ENCODE measurements at places on chromosomes 7 and 10.

- DNase-seq, result no peak
Observed at GRCh38 chr7:473211-473734, 46.4 kb downstream of the PDGFA start.

GRCh38 chr7:130062246-130062645 lies 8.1 kb upstream of the KLHDC10 start:
- DNase-seq, result no peak

DNA sequence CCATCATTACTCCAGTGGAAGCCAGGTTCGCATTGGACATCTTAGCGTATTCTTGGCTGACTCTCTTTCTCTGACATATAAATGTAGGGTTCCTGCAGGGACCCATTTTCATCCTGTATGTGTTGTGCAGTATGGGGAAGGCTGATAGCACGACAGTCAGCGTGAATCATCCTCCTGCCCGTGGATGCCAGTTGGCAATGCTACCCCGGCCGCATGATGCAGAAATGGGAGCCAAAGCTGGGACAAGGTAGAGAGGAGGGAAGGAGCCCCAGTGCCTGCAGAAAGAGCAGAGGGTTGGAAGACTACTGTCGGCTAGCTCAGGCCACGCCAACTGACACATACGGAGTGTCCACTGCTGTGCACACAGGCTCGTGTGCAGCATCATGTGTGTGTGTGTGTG lies 251.6 kb downstream of the SKAP2 start:
- DNase-seq, result no peak

DNA sequence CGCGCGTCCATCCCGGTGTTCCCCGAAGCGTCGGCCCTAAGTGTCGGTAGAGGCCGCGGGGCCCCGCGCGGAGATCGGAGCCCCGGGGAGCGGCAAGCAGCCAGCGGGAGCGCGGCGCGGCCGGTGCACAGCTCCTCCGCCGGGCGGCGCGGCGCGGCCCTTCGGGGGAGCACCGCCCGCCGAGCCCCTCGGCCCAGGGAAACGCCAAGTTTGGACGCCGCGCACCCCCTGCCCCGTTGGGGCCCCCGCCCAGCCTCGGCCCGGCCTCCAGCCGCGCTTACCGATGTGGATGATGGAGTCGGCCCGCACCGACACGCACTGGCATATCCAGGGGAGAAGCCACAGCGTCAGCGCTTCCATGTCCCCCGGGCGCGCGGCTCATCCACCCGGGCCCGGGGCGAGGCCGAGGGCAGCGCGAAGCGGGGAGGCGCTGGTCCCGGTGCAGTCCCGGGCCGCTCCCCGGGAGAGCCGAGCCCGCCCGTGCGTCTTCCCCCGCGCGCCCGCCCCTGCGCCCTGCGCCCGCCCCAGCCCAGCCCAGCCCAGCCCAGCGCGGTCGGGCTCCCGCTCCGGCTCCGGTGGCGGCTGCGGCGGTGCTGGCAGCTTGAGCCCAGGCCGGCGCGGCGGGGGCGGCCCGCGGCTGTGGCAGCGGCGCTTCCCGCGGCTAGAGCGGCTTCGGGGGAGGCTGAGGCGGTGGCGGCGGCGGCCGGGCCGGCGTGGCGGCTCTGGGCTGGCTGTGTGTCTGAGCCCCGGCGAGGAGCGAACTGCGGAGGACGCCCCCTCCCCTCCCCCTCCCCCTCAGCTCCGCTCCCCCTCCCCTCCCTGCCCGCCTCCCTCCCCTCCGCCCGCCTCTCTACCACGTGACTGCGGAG lies at the start of gene GRID1:
TSS of gene GRID1 (minus strand) at position 763 of the 869 bp plus-strand sequence.
- no peak for DNase-seq

GRCh38 chr10:100504096-100504495 lies 15.6 kb downstream of the SEC31B start:
- DNase-seq, result no peak

- DNase-seq, result no peak
Observed at GRCh38 chr10:71746344-71747037, 26.8 kb downstream of the VSIR start.

DNA sequence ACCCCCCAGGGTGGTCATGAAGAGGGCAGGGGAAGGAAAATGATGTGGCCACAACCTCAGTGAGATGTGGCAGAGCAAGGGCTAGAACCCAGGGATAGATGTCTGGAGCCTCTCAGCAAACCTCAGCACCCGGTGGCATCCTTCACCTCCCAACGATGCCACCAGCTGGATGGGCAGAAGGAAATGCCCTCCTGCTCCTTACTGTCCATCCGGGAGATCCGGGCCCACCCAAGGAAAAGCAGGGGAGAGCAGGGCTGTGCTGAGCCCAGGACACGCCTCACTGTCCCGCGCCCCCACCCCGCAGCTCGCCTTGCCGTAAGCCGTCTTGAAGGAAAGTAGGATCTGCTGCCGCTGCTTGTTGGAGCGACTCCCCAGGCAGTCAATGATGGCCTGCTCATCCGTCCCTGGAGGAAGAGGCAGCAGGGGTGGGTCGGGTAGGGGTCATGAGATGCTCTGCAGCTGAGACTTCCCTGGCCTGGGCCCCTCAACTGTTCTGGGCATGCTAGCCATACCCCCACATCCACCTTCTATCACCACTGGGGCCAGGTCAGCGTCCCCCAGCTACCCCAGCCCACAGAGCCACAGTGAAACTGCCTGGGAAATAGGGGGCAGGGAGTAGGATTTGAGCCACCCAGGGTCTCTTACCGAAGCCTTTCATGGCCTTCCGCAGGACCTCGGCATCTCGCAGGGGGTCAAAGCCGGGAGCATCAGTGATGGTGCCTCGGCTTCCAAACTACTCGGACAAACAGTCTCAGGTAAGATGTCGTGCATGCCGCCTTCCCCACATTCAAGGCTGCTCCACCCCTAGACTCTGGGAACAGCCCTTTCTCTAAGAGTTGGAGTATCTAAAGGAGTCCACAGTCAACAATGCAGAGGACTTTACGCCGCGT lies 34.3 kb downstream of the PLAC9 start:
- DNase-seq, result no peak

- no peak for DNase-seq
Observed at GRCh38 chr10:103019425-103019824, 101.3 kb downstream of the CNNM2 start.

DNA sequence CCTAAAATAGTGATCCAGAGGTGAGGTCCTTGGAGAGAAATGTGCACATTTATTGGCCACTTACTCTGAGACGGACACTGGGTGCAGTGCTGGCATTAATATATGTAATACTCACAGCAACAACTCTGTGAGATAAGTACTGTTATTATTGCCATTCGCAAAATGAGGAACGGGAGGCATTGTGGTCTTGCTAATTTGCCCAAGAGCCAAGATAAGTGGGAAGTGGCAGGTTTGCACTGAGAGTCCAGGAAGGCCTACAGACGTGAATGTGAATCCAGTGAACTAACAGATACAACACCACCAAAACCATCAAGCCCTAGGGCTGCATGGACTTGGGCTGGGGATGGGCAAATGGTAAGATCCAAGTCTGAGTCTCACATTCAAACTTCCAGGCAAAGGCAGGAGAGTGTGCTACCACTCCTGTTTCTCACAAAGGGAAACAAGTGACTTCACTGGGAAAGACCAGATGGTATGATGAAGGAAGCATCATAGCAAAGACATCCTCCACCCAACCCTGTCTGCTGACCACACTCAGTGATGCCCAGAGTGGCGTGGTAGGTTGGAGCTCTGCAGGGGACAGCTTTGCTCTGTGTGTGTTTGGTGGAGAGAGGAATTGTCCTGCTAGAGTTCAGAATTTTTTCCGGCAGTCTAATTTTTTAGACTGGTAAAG lies 19.2 kb downstream of the TMEM273 start:
- no peak for DNase-seq

- no peak for DNase-seq
Observed at GRCh38 chr7:151228024-151228866, 1.2 kb upstream of the ABCF2 start.

GRCh38 chr7:155698633-155699032 lies 54.2 kb downstream of the RBM33 start:
- no peak for DNase-seq

- DNase-seq, result no peak
Observed at GRCh38 chr7:77799078-77799964, 748 bp downstream of the PHTF2 start.

- no peak for DNase-seq
Observed at GRCh38 chr10:63068246-63068645, 64.9 kb upstream of the NRBF2 start.

DNA sequence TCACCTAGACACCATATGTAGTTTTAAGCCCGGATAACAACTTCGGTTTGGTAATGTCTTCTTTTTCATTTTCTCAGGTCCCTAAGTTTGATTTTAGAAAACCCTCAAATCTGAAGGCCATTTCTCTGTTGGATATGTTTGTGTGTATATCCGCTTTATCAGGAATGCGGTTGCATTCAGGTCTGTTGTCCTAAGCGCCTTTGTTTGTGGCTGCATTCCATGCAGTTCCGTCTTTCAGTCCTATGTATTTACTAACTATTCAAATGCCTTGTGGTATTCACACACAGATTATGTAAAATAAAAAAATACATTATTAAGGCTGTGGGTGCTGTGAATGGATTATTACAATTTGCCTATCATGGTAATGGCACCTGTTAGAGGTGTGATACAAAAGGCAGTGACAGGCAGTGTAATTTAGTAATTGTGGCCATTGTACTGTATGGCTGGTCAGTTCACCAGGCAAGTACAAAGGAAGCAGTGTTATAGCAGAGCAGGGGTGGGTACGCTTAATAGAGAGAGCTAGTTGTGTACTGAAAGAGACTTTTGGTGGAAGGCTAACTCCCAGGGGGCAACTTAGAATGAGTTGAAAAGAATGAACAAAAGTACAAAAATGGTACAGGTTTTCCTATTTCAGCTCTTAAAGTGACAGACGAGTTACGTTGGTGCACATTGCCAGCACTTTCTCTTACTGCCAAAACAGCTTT lies 136.4 kb downstream of the VTI1A start:
- no peak for DNase-seq

DNA sequence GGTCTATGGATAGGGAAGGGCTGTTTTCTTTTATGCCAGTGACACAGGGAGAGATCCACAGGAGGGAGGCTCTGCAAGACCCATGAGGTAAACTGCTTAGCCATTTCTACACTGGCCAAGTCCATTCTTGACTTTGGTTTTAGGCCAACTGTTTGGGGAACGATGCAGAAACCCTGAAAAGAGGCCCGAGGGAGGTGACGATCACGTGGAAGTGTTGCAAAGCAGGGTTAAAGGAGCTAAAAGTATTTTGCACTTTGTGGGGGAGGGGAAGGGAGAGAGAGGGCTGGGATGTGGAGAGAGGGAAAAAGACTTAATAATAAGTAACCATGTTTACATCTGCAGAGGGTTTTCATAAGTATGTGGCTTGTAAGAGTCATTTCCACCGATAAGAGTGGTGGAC lies 239.7 kb downstream of the EMX2 start:
- DNase-seq, result no peak

GRCh38 chr10:94092848-94093247 lies 99.1 kb downstream of the PLCE1 start:
- no peak for DNase-seq

DNA sequence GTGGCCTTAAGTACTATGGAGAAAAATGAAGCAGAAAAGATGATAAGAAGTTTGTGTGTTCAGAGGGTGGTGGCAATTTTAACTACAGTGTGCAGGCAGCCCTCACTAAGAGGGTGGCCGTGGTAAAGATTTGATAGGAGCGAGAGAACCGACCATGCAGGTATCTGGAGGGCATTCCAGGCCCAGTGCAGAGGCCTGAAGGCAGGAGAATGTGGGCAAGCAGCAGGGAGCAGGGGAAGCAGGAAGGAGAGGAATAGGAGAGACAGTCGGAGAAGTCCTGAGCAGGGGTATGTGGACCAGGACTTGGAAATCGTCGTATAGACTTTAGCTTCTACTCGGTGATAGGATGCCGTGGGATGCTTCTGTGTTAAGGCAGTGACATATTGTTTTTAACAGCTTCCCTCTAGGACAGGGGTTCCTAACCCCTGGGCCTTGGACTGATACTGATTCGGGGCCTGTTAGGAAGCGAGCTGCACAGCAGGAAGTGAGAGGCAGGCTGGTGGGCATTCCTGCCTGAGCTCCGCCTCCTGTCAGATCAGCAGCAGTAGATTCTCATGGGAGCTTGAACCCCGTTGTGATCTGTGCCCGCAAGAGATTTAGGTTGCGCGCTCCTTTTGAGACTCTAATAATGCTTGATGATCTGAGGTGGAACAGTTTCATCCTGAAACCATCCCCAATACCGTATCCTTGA lies 227.2 kb downstream of the CCDC3 start:
- no peak for DNase-seq

GRCh38 chr7:12119620-12120303 lies 91.3 kb upstream of the TMEM106B start:
- no peak for DNase-seq
